HCT116 (cell line): ENCODE measurements at places on chromosomes 7 and 10. TPM values are rescaled to one million over a fixed set of nuclear protein-coding genes. Genes with fewer than 3 reads are reported as not detected.

The CYP26C1 gene
- 0.07 TPM for total RNA-seq

The HABP2 gene
- total RNA-seq: 0.20 TPM

The ACSM6 gene
- not detected for total RNA-seq

The CDK6 gene
- total RNA-seq: 41.4 TPM

The KIAA1549 gene
- 3.9 TPM for total RNA-seq

The PIK3AP1 gene
- total RNA-seq: 7.1 TPM

GRCh38 chr10:102284531-102284930 lies 39.2 kb downstream of the GBF1 start:
- H3K4me3 ChIP-seq: no peak overlapping the region
- DNase-seq: no peak
- no peaks in the 10 kb centered on the region for H3K4me1 ChIP-seq
- no peaks in the 10 kb centered on the region for H3K36me3 ChIP-seq
- H3K27ac ChIP-seq: no peak overlapping the region

- no peak overlapping the region for H3K4me3 ChIP-seq
- DNase-seq: no peak
- no peaks in the 10 kb centered on the region for H3K27me3 ChIP-seq
- H3K4me1 ChIP-seq: no peaks in the 10 kb centered on the region
Measured at GRCh38 chr7:143987513-143987912, 12.6 kb upstream of the OR6B1 start.

DNA sequence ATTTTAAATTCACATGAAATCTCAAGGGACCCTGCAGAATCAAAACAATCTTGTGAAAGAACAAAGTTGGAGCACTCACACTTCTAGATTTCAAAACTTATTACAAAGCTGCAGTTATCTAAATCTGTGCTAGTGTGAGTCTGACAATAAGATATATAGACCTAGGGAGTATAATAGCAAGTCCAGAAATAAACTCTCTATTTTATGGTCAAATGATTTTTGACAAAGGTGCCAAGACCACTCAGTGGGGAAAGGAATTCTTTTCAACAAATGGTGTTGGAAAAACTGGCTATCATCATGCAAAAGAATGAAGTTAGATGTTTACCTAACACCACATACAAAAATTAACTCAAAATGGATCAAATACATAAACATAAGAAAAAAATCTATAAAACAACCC lies 68.2 kb downstream of the TFEC start:
- H3K36me3 ChIP-seq: no peaks in the 10 kb centered on the region
- H3K27me3 ChIP-seq: no peaks in the 10 kb centered on the region
- no peak for DNase-seq
- H3K4me1 ChIP-seq: no peaks in the 10 kb centered on the region

DNA sequence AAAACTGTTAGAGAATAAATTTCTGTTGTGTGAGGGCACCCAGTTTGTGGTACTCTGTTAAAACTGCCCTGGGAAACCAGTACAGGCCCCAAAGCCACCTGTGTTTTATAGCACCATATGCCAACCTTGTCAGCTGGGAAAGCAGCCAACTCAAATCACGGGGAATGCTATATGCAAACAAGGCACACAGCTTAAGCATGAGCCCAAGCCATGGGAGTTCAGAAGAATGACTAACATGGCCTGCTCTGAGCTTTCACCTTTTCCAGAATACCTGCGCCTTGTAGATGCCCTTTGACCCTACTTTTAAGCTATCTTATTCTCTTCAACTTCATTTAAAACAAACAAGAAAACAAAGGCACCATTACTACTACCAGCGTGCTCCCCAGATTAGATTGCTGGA lies 5.5 kb upstream of the SLC25A13 start:
- H3K4me1 ChIP-seq: peaks cover 4% of the 10 kb centered on the region; the same call in 1 of the 2 replicates
- no peaks in the 10 kb centered on the region for H3K36me3 ChIP-seq
- H3K27ac ChIP-seq: no peak overlapping the region

DNA sequence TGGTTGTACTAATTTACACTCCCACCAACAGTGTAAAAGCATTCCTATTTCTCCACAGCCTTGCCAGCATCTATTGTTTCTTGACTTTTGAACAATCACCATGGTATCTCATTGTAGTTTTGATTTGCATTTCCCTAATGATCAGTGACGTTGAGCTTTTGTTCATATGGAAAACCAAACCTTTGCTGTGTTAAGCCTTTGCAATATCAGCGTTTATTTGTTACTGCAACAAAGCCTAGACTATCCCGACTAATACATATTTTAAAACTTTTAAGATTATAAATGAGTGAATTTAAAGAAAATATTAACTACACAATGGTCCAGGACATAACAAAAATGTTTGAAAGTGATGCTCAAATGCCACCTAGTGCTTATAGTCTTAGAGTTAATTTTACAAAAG lies 26.6 kb downstream of the TRIL start:
- H3K36me3 ChIP-seq: no peaks in the 10 kb centered on the region
- H3K27me3 ChIP-seq: no peaks in the 10 kb centered on the region
- DNase-seq: no peak
- no peak overlapping the region for H3K4me3 ChIP-seq

DNA sequence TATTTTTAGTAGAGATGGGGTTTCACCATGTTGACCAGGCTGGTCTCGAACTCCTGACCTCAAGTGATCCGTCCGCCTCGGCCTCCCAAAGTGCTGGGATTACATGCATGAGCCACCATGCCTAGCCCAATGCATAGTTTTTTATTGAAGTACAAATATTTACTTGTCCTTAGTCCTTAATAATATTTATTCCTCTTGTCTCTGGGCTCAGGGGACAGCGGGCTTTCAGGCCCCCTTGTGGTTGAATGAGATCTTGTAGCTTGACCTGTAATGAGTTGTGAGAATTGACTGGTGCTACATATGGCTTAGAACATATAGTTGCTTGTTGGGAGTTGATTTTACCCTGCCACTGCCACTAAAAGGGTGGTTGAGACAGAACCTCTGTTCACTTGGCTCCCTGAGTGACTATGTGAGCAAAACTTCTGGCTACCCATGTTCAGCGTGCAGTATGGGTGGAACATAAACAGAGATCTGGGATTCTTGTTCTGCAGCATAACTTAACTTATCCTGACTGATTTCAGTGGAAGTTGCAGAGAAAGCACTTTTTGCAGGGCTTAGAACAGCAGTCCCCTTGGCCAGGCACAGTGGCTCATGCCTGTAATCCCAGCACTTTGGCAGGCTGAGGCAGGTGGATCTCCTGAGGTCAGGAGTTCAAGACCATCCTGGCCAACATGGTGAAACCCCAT lies 14.9 kb downstream of the CCL26 start:
- H3K27ac ChIP-seq: no peak overlapping the region
- no peaks in the 10 kb centered on the region for H3K27me3 ChIP-seq
- no peaks in the 10 kb centered on the region for H3K4me1 ChIP-seq
- peak; percentile 22 for DNase-seq
- H3K4me3 ChIP-seq: no peak overlapping the region

DNA sequence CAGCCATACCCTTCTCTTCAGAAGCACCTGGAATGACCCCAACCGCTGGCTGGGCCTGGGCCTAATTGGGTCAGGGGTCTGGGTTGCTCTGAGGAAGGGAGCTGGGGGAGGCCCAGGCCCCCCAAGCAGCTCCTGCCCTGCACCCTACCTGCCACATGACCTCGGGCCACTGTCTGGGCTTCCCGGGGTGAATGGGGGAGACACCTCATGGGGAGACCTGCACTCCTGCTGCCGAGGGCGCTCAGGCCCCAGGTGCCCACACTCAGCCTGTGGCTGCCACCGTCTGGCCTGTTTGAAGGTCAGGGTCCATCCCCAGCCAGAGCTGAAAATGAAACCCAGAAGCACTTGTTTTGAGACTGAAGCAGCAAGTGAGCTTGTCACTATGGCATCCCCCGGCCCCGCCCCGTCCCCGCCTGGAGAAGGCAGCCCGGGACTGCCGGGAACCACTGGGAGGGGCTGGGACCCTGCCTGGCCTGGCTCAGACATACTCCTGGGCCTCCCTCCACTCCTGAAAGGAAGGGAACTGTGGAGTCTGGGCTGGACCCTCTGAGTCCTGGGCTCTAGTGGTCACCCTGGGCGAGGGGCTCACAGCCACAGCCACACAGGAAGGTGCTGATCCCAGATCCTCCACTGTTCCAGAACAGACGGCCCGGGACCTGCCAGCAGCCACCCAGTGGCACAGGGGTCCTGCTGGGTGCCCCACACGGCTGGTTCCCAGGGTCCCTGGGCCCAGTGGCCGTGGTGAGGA lies 7.4 kb upstream of the MICALL2 start:
- H3K36me3 ChIP-seq: no peaks in the 10 kb centered on the region; the same call in 1 of the 2 replicates
- H3K27me3 ChIP-seq: no peaks in the 10 kb centered on the region
- H3K27ac ChIP-seq: peak overlapping the region; percentile 58; the same call in 1 of the 2 replicates
- H3K4me3 ChIP-seq: no peak overlapping the region
- DNase-seq: no peak
- peaks cover 40% of the 10 kb centered on the region for H3K4me1 ChIP-seq

DNA sequence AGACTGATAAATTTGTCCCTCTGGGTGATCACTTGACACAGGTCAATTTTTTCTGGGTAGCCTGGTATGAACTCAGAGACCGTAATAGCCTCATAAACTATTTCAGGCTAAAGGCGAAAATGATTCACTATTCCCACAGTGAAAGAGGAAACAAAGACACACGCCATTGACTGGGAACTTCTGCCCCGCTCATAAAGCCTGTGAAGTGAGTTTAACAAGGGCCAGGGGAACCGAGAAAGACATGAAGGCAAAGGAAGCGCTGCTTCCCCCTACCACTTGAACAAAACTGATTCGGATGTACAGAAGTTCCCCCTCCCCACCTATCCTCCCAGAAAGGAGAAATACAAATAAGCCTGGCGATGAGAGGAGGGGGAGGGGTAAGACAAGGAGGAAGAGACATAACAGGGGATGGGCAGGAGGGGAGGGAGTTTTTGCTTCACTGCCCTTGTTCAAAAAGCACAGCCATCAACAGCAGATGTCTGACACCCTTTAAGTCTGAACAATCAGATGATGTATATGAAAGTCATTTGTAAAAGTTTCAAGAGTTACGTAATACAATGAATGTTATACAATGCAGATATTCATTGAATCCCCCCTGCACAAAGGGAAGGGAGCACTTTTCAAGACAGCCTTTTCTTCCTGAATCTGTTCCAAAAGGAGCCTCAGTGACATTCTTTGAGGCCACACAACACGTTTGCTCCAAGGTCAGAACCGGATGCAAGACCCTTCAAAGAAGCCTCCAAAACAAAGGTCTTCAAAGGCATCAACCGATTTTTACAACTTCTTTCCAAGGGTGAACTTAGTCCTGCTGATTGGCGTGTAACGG lies 734 bp downstream of the ABCB4 start:
- no peaks in the 10 kb centered on the region for H3K36me3 ChIP-seq
- H3K4me1 ChIP-seq: no peaks in the 10 kb centered on the region
- no peak for DNase-seq
- H3K4me3 ChIP-seq: no peak overlapping the region
- H3K27me3 ChIP-seq: no peaks in the 10 kb centered on the region
- H3K27ac ChIP-seq: no peak overlapping the region

DNA sequence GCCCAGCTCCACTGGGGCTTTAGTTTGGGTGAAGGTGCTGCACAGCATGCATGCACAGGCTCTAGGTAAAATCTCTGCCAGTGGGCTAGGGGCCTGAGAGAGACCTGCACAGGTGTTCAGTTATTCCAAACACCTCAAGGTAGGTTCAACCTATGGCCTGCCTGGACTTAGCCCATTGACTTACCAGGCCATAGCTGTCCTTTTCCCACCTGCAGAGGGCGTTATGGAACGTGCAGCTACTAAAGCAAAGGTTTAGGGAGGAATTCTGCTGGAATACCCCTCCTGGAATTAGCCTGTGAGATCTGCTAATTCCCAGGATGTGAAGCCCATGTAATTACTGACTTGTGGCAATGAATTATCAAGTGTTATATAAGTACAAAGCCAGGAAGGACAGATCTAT lies 3.6 kb downstream of the VWC2 start:
- no peak for DNase-seq
- H3K4me1 ChIP-seq: no peaks in the 10 kb centered on the region
- H3K4me3 ChIP-seq: no peak overlapping the region
- H3K27ac ChIP-seq: no peak overlapping the region

- H3K27ac ChIP-seq: no peak overlapping the region
- H3K4me3 ChIP-seq: no peak overlapping the region
- no peaks in the 10 kb centered on the region for H3K36me3 ChIP-seq
- H3K27me3 ChIP-seq: peaks cover 96% of the 10 kb centered on the region
Measured at GRCh38 chr10:97969538-97970079, 60.8 kb downstream of the CRTAC1 start.

DNA sequence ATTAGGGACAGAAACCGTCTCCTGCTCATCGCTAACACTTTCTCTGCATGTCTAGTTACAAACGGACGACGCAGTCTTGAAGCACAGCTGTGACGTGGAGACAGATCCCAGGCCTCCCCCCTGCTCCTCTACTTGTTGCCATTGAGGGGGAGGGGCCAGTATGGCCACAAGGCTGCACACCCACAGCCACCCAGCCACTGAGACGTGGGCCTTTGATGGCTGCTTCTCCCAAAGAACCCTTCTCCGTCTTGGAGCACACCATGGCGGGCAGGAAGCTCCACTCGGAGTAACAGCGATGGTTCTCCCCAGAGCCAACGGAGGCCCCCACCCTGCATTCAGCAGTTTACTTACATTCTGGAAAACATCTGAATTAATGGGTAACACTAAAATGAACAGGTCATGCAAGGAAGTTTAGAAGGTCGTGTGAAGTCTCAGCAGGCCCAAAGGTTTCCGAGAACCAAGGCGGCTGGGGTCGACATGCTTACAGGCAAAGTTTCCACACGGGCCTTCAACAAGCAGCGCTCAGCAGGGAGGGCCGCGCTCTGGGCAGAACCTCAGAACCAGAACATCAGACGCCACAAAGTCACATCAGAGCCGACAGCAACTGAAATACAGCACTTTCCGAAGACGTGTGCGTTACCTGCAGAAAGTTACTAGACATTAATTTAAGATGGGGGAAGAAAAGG lies 169.6 kb downstream of the DIP2C start:
- 0 out of 2 replicates have a peak, but pooled peaks cover 2% of the 10 kb centered on the region for H3K4me1 ChIP-seq
- no peak for DNase-seq
- H3K36me3 ChIP-seq: no peaks in the 10 kb centered on the region
- no peaks in the 10 kb centered on the region for H3K27me3 ChIP-seq
- H3K27ac ChIP-seq: no peak overlapping the region

GRCh38 chr10:114811862-114812261 lies 9.7 kb upstream of the FHIP2A start:
- no peaks in the 10 kb centered on the region for H3K36me3 ChIP-seq
- H3K27me3 ChIP-seq: no peaks in the 10 kb centered on the region
- no peak for DNase-seq
- H3K4me3 ChIP-seq: no peak overlapping the region
- H3K4me1 ChIP-seq: no peaks in the 10 kb centered on the region
- H3K27ac ChIP-seq: no peak overlapping the region

GRCh38 chr7:103124429-103124979 lies 24.4 kb downstream of the NAPEPLD start:
- no peaks in the 10 kb centered on the region for H3K27me3 ChIP-seq
- H3K36me3 ChIP-seq: peaks cover 7% of the 10 kb centered on the region; the same call in 1 of the 2 replicates
- no peak for DNase-seq
- H3K27ac ChIP-seq: no peak overlapping the region
- no peaks in the 10 kb centered on the region for H3K4me1 ChIP-seq

- H3K27me3 ChIP-seq: peaks cover 56% of the 10 kb centered on the region
- H3K27ac ChIP-seq: no peak overlapping the region
- H3K36me3 ChIP-seq: no peaks in the 10 kb centered on the region
- DNase-seq: peak; percentile 16
Measured at GRCh38 chr10:123614888-123615287, 51.3 kb upstream of the GPR26 start.

- H3K27ac ChIP-seq: no peak overlapping the region
- H3K27me3 ChIP-seq: no peaks in the 10 kb centered on the region; the same call in 1 of the 2 replicates
- H3K4me1 ChIP-seq: no peaks in the 10 kb centered on the region
- no peak for DNase-seq
- H3K36me3 ChIP-seq: no peaks in the 10 kb centered on the region
- H3K4me3 ChIP-seq: no peak overlapping the region
Measured at GRCh38 chr10:133059093-133059470, 28.6 kb upstream of the ADGRA1 start.
